ENCODE measurements at places on chromosomes 4 and X.
A peak's percentile ranks its signal among the peaks of the same experiment; 100 is the strongest.

GRCh38 chrX:19086102-19086772 is 36.0 kb downstream of the ADGRG2 start:
- DNase-seq = no peak

GRCh38 chr4:76733068-76733771 is 164.7 kb downstream of the SOWAHB start:
- DNase-seq = no peak

DNA sequence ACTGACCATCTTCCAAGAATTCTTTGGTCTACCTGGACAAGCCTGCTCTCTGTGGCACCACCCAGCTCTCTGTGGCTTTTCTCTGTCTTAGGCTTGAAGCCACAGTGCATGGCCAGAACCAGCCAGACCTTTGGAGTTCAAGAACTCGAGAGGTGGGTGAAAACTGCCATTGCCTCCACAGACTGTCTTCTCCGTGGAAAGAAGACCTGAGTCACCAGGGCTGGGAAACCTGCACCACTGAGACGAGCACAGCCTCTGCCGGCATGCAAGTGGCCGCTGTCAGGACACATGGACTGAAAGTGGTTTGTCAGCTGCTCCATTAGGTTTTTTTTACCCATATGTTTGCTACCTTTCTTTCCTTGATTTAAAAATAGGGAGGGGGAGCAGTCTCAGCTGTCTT is 74.5 kb downstream of the MGST2 start:
- DNase-seq = no peak

- peak; percentile 26 for DNase-seq
Observed at GRCh38 chrX:47283015-47283771, 50.4 kb downstream of the USP11 start.

DNA sequence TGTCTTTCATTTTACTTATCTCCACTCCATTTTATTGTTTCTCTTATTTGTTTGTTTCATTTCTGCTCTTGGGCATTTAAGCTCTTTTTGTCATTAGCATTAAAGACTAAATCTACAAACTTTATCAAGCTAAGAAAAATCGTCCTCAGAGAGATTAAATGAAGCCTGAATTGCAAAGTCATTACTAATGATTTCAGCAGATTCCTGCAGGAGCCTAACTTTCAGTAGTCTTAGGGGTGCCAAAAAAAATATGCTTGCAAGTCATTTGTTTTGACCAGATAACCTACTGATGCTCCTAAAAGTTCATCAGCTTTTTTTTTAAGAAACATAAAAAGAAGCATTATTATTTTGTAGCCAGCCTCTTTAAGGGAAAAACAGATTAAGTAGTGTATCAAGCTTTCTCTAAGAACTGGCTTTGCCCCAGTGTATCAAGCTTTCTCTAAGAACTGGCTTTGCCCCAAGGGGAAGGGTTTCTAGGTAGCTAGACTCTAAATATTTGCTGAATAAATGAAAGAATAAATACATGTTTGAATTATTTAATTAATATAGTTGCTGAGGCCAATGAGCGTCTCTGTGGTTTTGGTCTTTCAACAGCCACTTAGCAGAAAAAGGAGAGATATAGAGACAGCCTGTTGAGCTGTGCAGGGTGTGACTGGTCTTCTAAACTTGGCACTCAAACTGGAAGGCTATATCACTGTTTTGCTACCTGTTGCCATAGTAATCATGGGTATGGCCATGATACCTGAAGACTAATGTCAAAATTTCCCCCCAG is 174.2 kb downstream of the BTC start:
- DNase-seq = no peak

Measured in ELR (cell line).